Fibroblast of skin of back (primary cell): ENCODE measurements at places on chromosomes 4 and X.

DNA sequence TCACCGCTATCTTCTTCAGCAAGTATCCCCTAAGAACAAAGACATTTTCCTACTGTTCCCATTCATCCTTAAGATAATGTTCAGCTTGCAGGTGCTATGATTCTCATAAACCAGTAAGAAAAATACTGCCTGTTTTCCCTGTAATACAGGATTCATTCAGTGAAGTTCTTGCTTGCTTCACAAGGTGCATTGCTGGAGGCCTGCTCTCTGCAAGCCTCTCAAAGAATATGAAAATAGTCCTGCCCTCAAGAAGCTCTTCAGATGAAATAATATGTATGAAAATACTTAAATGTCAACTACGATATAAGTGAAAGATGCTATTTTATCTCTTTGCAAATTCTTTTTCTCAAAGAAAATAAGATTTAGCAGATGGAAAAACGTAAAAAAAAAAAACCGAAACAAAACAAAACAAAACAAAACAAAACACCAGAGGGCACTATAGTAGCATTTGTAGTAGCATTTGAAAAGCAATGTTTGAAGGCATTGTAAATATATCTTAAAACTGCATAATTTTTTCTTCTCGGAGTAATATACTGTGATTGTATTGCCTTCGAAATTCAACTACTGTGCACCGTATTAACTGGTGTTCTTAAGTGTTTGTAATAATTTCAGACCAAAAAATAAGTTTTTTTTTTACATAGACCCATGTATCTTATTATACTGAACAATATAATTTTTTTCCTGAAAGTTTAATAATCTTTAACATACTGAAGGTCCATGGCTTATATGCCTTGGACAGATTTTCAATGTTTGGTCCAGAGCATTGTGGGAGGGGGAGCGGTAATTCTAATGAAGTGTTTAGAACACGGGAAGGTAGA lies 26.0 kb downstream of the ADH4 start:
- DNase-seq: no peak

GRCh38 chr4:8084712-8085490 lies 73.7 kb downstream of the ABLIM2 start:
- DNase-seq: no peak

GRCh38 chr4:136803433-136803832 lies 728.9 kb downstream of the PCDH18 start:
- no peak for DNase-seq

GRCh38 chr4:56630876-56631666 lies 50.0 kb downstream of the HOPX start:
- DNase-seq: peak; percentile 39

DNA sequence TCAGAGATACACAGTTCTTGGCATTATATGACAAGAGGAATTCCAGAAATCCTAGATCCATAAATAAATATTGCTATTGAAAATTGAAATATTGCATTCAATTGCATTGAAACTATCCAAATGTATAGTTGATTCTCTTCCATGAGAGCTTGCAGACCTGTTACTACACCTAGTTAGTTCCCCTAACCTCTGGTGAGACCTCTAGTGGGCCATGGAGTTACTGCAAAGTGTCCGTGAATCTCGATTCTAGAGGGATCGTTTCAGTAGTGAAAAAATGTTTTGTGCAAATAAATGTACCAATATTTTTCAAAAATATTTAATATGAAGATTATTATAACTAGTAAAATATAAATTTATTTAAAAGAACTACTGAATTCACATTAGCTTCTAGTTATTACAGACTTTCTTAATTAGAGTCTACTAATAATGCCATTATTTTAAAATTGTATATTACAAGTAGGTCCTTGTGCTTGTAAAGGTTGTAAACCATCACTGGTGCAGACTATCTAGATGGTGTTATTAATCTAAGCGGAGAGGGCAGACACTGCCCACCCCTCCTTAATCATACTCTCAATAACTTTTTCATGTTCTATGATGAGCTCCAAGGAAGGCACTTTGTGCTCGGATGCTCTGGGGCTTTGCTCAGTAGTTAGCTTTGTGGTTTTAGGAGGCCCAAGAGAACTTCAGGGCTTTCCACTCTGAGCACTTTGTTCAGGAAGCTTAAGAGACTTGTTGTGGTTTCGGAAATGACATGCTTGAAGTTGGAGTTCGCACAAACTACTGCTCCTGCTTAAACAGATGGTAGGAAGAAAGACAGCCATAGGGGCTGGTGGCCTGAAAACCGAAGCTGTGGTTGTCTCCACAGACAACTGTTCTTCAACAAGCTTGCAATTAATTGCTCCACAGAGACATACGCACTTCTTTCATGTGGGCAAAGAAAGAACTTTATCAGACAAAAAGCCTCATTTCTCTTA lies 42.8 kb downstream of the IL21 start:
- peak; percentile 44 for DNase-seq

- peak; percentile 39 for DNase-seq
These were observed 16.2 kb downstream of the ZFYVE28 start for GRCh38 chr4:2402048-2402842.

- DNase-seq: peak; percentile 61
These were observed 198.4 kb downstream of the PALLD start for GRCh38 chr4:168695288-168695687.

DNA sequence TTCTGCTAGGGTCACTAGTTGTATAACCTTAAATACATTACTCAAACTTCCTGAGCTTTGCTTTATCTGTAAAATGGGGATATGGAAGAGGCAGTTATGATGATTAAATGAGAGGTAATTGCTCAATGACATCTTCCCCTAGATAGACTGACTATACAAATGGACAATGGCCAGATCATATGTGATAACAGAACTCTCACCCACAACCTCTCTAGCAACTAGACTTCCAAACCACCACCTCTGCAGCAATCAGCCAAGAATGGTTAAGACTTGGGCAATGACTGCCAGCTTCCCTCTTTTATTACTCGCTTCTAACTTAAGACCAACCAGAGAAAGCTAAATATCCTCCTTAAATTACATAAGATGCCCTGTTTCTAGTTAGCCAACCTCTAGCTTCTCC lies 2.9 kb upstream of the SEPSECS start:
- DNase-seq: no peak

DNA sequence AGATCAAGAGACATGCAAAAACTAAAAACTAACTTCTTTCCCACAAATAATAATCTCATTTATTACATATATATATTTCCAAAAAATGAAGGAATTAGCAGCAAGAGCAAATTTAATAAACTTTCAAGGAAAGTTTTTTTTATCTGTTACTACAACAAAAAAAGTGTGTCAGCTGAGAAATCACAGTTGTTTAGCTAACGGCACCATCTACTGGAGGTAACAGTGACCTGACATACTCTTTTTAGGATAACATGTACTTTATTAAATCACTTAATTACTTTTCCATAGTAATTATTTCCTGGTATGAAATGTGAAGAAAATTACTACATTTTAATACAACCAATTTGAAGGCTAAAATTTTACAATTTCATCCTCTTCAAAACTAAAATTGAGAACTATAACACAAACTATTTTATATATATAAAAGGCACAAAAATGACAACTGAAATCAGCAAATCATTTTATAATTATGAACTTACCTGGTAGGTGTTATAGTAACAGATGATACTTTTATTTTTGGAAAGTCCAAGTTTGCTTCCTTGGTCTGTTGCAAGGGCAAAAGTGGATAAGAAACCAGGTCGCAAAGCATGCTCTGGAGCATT lies 9.1 kb downstream of the LAMTOR3 start:
- peak; percentile 20 for DNase-seq

- peak; percentile 92 for DNase-seq
These were observed 82.2 kb downstream of the STOX2 start for GRCh38 chr4:183986971-183987946.

DNA sequence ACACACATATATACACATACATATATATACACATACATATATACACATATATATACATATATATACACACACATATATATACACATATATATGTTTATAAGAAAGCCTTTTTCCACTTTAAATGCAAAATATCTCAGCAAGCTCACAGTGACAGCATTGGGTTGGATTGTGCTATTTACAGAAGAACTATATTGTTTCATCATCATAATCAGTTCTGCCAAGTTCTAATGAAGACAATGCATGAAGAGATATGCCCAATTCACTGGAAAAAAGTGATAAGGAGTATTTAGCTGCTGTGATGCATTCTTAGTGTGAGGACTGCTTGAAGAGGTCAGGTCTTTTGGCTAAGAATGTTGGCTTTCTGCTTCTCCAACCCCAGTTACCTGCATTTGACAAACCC lies 54.4 kb downstream of the RNF150 start:
- DNase-seq: no peak

DNA sequence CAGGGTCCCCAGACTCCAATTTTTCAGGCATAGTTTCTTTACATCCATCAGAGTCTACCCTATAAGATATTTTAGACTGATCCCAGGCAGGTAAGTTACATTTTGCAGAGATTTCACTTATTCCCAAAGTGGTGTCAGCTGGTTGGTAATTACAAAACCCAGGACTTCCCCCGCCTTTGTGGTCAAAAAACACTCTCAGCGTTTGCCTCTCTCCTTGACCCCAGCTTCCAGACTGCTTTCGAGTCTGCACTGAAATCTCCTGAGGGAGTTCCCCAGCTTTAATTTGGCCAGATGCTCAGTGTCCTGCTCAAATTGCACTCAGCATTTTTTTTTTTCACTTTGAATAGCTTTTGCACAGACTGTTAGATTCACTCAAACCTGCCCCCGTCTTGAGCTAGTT lies 11.2 kb upstream of the AMOT start:
- DNase-seq: no peak

- DNase-seq: no peak
These were observed 30.1 kb downstream of the EGFL6 start for GRCh38 chrX:13599491-13599890.

DNA sequence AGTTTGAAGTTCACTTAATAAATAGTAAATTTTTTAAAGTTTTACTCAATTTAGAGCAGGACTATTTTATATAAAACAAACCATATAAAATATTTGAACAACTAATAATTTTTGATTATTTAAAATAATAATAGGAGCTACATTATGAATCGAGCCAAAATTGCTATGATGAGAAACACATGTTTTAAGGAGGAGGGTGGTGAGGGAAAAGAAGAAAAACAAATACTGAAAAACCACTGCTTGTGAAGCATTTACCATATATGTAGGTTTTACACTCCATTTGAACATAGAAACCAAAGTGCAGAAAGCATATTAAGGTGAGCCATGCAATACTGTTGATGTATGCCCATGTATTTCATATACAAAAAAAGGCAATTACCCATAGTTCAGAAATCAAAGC lies 448.9 kb downstream of the FSTL5 start:
- DNase-seq: peak; percentile 28

- DNase-seq: no peak
These were observed 814 bp upstream of the MMAA start for GRCh38 chr4:145618210-145618931.

DNA sequence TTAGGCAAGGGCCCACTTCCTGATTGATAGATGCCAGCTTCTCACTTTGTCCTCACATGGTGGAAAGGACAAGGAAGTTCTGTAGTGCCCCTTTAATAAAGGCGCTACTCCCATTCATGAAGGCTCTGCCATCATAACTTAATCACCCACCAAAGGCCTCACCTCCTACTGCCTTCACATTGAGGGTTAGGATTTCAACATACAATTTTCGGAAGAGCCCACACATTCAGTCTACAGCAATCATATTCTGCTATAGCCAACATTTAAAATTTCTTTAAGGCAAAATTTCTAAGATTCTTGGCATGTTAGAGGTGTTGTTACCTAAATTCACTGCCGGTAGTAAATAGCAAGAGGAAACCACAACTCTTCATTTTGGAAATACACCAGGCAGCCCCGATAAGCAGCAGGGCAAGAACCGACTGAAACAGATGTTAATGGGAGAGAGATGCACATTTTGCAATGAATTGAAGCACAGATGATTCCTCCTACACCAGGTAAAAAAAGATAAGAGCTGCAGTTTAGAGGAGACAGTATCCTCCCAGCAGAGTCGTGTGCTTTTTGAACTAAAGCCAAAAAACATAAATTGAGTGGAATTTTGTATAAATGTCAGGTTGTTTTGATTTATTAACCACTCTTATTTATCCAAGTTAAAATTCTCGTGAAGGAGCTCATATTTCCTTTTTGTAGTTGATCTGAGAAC lies 594.9 kb downstream of the KCTD8 start:
- no peak for DNase-seq

DNA sequence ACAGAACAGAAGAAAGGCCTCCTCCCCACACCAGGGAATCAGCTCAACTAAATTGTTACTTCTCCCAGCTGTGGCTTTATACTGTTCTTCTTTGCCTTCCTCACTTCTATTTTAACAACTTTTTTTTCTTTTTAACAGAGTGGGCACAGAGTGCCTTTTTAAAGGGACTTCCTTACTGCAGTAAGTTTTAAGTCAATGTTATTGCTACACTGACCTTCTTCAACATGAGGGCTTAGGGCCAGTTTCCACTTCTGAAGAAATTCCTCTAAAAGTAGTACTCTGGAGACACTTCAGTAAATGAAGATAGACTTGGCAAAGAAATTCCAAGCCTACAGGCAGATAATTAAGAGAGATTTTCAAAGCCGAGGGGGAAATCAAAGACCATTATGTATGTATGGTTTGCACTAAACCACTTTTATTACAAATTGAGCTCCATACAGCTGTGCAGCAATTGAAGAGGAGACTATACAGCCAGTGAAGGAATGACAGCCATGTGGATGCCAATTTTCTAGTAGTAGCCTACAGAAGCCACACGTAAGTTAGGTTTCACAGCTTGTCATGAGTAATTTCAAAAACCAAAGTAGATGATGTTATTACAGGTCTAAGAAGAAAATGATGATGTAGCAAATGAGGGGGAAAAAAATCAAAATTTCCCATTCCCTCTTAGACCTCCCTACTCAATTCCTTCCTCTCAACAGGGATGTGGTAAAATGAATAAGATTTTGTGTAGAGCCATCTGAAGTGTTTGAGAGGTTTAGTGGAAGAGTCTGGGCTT lies 36.9 kb upstream of the RASGEF1B start:
- DNase-seq: no peak

GRCh38 chrX:138711399-138712347 lies at the start of gene FGF13:
Gene FGF13 (minus strand): TSS chrX:138711717. CDS start chrX:138711003, 714 bp downstream.
- peak; percentile 38 for DNase-seq
